ENCODE measurements at places on chromosomes 2 and 18. TPM values are rescaled to one million over a fixed set of nuclear protein-coding genes. Genes with fewer than 3 reads are reported as not detected.
A peak's percentile ranks its signal among the peaks of the same experiment; 100 is the strongest.

INHBB gene
- 0.27 TPM for total RNA-seq

GTF3C2 gene
- 88.2 TPM for total RNA-seq

SATB2 gene
- total RNA-seq, result 13.8 TPM

DNA sequence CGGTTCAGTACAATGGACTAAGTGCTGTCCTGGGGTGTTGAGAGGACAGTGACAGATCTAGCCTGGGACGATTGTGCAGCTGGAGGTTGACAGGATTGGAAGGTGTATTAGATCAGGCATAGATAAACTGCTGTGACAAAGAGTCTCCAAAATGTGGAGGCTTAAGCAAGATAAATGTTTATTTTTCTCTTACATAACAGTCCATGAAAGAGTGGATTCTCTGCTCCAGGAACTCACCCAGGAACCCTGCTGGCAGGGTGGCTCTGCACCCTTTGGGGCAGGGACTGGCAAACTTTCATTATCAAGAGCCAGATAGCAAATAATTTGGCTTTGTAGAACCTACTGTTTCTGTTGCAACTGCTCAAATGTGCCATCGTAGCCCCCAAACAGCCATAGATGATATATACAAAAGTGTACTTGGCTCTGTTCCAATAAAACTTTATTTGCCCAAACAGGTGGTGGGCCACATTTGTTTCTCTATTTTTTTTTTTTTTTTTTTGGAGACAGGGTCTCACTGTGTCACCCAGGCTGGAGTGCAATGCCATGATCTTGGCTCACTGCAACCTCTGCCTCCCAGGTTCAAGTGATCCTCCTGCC, 9.7 kb downstream of the HRH4 start:
- H3K27me3 ChIP-seq, result no peaks in the 10 kb centered on the region
- H3K4me3 ChIP-seq, result no peak overlapping the region
- no peak overlapping the region for H3K27ac ChIP-seq
- peaks cover 11% of the 10 kb centered on the region for H3K4me1 ChIP-seq
- DNase-seq, result no peak

DNA sequence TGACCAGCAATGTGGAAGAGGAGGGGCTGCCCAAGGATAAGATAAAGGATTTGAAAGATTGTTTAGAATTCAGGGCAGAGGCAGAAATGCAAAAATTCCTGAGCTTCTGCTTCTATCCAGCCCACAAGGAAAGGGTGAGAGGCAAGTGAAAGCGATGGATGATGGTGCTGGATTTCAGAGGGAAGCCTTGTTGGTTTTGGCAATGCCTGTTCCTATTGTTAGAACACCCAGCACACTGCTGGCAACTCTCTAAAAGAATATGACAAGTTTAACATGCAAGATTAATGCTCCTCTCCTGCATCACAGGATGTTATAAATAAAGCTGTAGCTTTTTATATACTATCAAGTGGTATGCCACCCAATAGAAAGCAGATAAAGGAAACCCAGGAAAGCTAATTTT, 92.6 kb downstream of the ZNF385B start:
- H3K27me3 ChIP-seq, result no peaks in the 10 kb centered on the region
- no peaks in the 10 kb centered on the region for H3K36me3 ChIP-seq
- no peak overlapping the region for H3K4me3 ChIP-seq
- H3K27ac ChIP-seq, result no peak overlapping the region

GRCh38 chr2:26269571-26270158, 24.9 kb downstream of the HADHB start:
- H3K4me3 ChIP-seq, result no peak overlapping the region
- no peak overlapping the region for H3K27ac ChIP-seq
- H3K36me3 ChIP-seq, result peaks cover 2% of the 10 kb centered on the region
- no peaks in the 10 kb centered on the region for H3K27me3 ChIP-seq
- DNase-seq, result no peak

DNA sequence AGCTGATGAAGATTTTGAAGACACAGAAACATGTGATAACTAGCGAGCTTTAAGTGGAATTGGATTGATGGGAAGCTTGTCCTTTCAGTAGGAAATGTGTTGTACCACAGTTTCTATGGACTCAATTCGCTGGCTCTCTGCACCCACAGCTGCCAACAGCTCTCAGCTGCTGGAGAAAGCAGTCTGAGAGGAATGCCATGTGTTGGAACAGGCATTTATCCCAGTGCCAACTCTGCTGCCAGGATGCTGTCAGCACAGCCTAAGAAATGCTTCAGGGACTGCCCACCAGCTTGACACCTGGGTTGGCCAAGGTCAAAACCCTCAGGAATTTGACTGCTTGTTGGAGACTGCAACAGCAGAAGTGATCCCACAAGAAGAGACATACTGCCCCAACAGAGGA, 193.0 kb upstream of the THSD7B start:
- no peaks in the 10 kb centered on the region for H3K27me3 ChIP-seq
- no peaks in the 10 kb centered on the region for H3K36me3 ChIP-seq
- DNase-seq, result no peak
- no peak overlapping the region for H3K4me3 ChIP-seq
- no peak overlapping the region for H3K27ac ChIP-seq

- no peaks in the 10 kb centered on the region for H3K27me3 ChIP-seq
- no peak for DNase-seq
- H3K4me1 ChIP-seq, result no peaks in the 10 kb centered on the region
These were observed 14.0 kb downstream of the STAM2 start for GRCh38 chr2:152161598-152161997.

DNA sequence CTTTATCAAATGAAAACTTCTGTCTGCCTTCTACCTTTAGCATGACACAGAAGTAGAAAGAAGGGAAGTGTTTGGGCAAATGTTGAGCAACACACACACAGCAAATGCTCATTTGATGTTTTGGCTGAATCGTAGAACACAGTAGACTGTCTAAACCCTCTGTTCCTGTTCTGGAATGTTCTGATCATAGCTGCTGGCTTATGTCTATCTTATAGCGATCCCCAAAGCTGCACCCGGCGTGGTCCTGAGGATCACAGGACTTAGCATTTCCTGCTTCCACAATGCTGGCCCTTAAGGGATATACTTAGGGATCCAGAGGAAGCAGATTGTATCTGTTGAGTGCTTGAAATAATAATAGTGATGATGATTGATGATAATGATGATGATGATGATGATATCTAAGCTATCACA, 15.2 kb downstream of the GNLY start:
- no peaks in the 10 kb centered on the region for H3K36me3 ChIP-seq
- H3K27me3 ChIP-seq, result no peaks in the 10 kb centered on the region
- H3K4me3 ChIP-seq, result no peak overlapping the region

GRCh38 chr2:156883804-156884203, 373.7 kb upstream of the GALNT5 start:
- no peak overlapping the region for H3K4me3 ChIP-seq
- no peak for DNase-seq
- no peak overlapping the region for H3K27ac ChIP-seq
- H3K4me1 ChIP-seq, result peaks cover 14% of the 10 kb centered on the region
- H3K27me3 ChIP-seq, result no peaks in the 10 kb centered on the region

GRCh38 chr2:225002039-225002655, 40.1 kb downstream of the DOCK10 start:
- no peaks in the 10 kb centered on the region for H3K36me3 ChIP-seq
- H3K27ac ChIP-seq, result no peak overlapping the region
- no peaks in the 10 kb centered on the region for H3K4me1 ChIP-seq
- H3K27me3 ChIP-seq, result no peaks in the 10 kb centered on the region

GRCh38 chr2:212385241-212385640, 153.4 kb downstream of the ERBB4 start:
- no peak overlapping the region for H3K4me3 ChIP-seq
- no peaks in the 10 kb centered on the region for H3K27me3 ChIP-seq
- H3K4me1 ChIP-seq, result no peaks in the 10 kb centered on the region
- no peaks in the 10 kb centered on the region for H3K36me3 ChIP-seq
- no peak for DNase-seq

GRCh38 chr2:8819194-8819593, 18.2 kb downstream of the KIDINS220 start:
- no peaks in the 10 kb centered on the region for H3K27me3 ChIP-seq
- H3K4me3 ChIP-seq, result no peak overlapping the region
- no peak for DNase-seq

DNA sequence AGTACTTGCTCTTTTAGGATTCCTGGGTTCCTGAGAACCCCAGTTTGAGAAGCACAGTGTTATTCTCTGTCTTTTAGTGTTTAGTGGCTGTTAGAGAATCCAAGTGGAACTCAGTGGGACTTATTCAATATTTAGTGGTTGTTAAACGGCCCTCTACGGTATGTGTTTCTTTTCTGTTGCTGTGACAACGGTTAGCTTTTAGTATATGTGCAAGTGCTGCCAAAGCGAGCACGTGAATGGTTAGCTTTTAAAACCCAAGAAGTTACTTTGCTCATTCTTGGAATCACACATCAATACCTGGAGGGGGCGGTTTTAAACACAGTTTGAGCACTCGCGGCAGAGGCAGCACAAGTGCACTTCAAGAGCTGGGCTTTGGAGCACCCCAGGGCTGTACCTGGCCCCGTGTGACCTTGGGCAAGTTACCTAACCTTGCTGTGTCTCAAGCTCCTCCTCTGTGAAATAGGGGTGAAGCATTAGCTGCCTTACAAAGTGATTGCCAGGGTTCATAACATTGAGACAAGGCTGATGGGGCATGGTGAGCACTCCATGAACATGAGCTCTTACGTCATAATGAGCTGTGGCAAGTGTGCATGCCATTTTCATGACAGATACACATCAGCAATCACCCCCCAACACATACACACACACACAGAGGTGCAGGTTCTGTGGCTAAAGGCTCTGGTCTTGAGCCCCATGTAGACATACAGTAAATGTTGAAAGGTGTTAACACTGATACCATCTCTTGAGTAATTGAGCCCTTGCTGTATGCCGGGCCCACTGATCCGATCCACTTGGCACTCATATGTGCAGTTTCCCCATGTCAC, 234.1 kb downstream of the ALPK2 start:
- no peaks in the 10 kb centered on the region for H3K36me3 ChIP-seq
- H3K4me3 ChIP-seq, result no peak overlapping the region
- no peak overlapping the region for H3K27ac ChIP-seq
- H3K27me3 ChIP-seq, result no peaks in the 10 kb centered on the region
- H3K4me1 ChIP-seq, result no peaks in the 10 kb centered on the region

DNA sequence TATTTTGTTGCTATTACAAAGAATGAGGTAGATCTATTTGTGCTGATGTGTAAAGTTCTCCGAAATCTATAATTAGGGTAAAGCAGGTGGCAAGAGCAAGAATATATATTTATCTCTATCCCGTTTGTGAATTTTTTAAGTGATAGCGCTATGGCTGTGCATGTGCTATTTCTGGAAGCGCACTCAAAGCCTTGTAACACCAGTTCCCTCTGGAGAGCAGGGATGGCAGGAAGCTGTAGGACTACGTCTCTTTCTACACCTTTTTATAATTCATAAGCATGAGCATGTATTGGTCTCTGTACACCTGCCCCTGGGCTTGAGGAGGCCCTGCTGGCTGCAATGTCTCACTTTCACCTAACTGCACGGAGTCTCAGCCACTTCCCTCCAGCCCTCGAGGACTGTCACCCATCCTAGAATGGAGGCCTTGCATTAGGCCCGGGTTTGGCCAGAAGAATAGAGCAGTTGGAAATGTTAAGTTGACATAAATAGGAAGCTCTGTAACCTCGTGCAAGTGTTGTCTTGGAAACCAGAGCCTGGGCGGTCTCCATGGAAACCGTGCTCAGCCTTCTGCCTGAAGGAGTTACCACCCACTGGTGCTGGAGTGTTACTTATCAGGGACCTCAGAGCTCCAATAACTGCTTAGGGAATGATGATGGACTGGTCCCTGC, 20.9 kb downstream of the ITM2C start:
- H3K27ac ChIP-seq, result no peak overlapping the region
- H3K4me3 ChIP-seq, result no peak overlapping the region
- no peaks in the 10 kb centered on the region for H3K4me1 ChIP-seq
- no peaks in the 10 kb centered on the region for H3K27me3 ChIP-seq

GRCh38 chr2:102141011-102141943, 1.3 kb upstream of the IL1R1 start:
- H3K27me3 ChIP-seq, result no peaks in the 10 kb centered on the region
- H3K4me1 ChIP-seq, result no peaks in the 10 kb centered on the region
- H3K36me3 ChIP-seq, result no peaks in the 10 kb centered on the region
- H3K27ac ChIP-seq, result no peak overlapping the region
- H3K4me3 ChIP-seq, result peak overlapping the region; percentile 74

DNA sequence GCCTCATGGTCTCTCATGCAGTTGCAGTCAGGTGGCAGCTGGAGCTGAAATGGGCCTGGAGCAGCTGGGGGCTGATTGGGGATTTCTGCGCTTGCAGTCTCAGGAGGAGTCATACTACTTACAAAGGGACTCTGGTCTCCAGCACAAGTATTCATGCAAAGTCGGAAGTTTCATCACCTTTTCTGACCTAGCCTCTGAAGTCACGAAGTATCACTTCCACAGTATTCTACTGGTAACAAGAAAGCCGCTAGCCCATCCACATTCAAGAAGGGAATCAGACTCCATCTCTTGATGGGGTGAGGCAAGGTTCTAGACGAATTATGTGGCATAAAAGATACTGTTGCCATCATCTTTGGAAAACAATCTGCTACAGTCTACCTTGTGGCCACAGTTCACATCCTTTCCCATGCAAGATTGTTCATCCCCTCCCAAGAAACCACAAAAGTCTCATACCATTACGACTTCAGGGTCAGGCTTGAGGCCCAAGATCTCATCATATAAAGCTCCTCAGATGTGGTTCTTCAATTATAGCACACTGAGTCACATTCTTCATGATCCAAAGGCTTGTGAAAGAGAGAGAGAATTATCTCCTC, 95.3 kb downstream of the SMC6 start:
- no peaks in the 10 kb centered on the region for H3K4me1 ChIP-seq
- DNase-seq, result no peak
- H3K27me3 ChIP-seq, result no peaks in the 10 kb centered on the region

DNA sequence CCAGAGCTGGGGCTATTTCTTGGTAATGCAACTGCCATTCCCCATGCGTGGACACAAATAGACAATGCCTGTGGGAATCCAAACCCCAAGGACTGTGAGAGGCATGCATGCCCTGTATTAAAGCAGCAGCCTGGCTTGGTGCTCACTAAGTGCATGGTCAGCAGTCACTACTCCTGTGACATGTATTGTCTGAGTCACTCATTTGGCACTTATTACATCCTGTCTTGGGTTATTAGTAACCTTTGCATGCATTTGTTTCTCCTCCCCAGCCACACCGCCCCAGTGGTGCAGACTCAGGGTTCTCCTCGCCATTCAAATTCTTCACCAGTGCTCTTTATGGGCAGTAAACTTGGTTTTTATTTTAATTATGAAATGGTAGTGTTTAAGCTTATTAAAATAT, 30.2 kb downstream of the PRKCE start:
- H3K36me3 ChIP-seq, result no peaks in the 10 kb centered on the region
- H3K27me3 ChIP-seq, result no peaks in the 10 kb centered on the region
- peaks cover 32% of the 10 kb centered on the region for H3K4me1 ChIP-seq

GRCh38 chr18:53817976-53818950, 406.2 kb downstream of the MBD2 start:
- no peaks in the 10 kb centered on the region for H3K36me3 ChIP-seq
- no peak for DNase-seq
- no peak overlapping the region for H3K27ac ChIP-seq
- H3K4me3 ChIP-seq, result no peak overlapping the region
- H3K27me3 ChIP-seq, result no peaks in the 10 kb centered on the region

GRCh38 chr2:42878581-42878980, 86.2 kb upstream of the HAAO start:
- H3K36me3 ChIP-seq, result no peaks in the 10 kb centered on the region
- no peak overlapping the region for H3K4me3 ChIP-seq
- no peak overlapping the region for H3K27ac ChIP-seq
- no peaks in the 10 kb centered on the region for H3K27me3 ChIP-seq
